Activated CD4-positive, alpha-beta memory T cell treated with anti-CD3 and anti-CD28 coated beads for 36 hours (primary cell): ENCODE measurements at places on chromosomes 4 and X.

- no peak for DNase-seq
Measured at GRCh38 chr4:145909281-145909715, 29.3 kb downstream of the ZNF827 start.

- no peak for DNase-seq
Measured at GRCh38 chr4:45323453-45324058, 597.2 kb upstream of the GNPDA2 start.

- DNase-seq, result peak; percentile 57
Measured at GRCh38 chr4:78057600-78058550, 752 bp downstream of the FRAS1 start.

DNA sequence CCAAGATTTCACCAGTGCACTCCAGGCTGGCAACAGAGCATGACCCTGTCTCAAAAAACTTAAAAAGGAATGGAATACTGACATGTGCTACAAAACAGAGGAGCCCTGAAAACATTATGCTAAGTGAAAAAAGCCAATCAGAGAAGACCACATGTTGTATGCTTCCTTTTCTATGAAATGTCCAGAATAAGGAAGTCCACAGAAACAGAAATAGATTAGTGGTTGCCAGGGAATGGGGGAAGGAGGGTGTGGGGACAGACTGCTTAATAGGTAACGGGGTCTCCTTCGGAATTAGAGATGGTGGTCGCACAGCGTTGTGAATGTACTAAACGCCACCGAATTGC lies 30.1 kb upstream of the KIAA0232 start:
- no peak for DNase-seq

DNA sequence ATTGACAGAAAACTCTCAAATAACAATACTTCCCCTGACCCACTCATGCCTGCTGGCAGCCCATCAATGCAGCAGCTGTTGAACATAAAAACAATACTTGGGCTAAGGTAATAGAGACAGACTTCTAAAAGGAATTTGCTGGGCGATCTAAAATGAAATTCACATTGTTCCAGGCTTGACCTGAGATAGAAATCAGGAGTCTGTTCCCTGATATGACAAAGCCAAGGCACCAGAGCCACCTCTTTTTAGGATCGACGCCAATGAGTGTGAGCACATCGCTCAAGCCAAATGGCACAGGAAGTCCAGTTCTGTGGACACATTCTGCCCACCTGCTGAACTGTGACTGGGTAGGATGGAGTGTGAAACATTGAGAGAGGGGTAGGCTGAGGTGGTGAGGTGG lies 4.9 kb downstream of the SEPTIN11 start:
- no peak for DNase-seq

GRCh38 chr4:13580036-13580435 lies 35.7 kb upstream of the NKX3-2 start:
- no peak for DNase-seq

- DNase-seq, result no peak
Measured at GRCh38 chrX:2370456-2370855, 130.3 kb downstream of the DHRSX start.
